ENCODE measurements at places on chromosomes 3 and 15. TPM values are rescaled to one million over a fixed set of nuclear protein-coding genes. Genes with fewer than 3 reads are reported as not detected.

The C3orf20 gene
- total RNA-seq, result 0.06 TPM

The SAXO2 gene
- 5.9 TPM for total RNA-seq

The CPNE9 gene
- total RNA-seq, result 3.3 TPM

The LAMB2 gene
- 225 TPM for total RNA-seq

The SLC4A7 gene
- 46.7 TPM for total RNA-seq

The TTC21A gene
- total RNA-seq, result 5.3 TPM

The DNAJA4 gene
- 21.7 TPM for total RNA-seq

The PEX5L gene
- total RNA-seq, result 39.6 TPM

The PARP9 gene
- 17.0 TPM for total RNA-seq

The HESX1 gene
- total RNA-seq, result 0.50 TPM

The C2CD4A gene
- total RNA-seq, result 0.79 TPM

The TGM4 gene
- total RNA-seq, result not detected

The ISG20 gene
- 1.4 TPM for total RNA-seq

The SMAD6 gene
- total RNA-seq, result 8.6 TPM

The SLC2A2 gene
- total RNA-seq, result not detected

The GOLGA6L4 gene
- total RNA-seq, result 2.0 TPM

The CLDN16 gene
- 0.39 TPM for total RNA-seq

The GREM1 gene
- 1.1 TPM for total RNA-seq

The ACTC1 gene
- total RNA-seq, result 2.0 TPM
